ENCODE measurements at places on chromosomes 3 and 15.

- DNase-seq, result no peak
These were observed 108.6 kb upstream of the DLG1 start for GRCh38 chr3:197407053-197407452.

- no peak for DNase-seq
These were observed 73.9 kb downstream of the ATP10A start for GRCh38 chr15:25789211-25789610.

GRCh38 chr3:12454816-12455121 lies 29.5 kb upstream of the TSEN2 start:
- no peak for DNase-seq

DNA sequence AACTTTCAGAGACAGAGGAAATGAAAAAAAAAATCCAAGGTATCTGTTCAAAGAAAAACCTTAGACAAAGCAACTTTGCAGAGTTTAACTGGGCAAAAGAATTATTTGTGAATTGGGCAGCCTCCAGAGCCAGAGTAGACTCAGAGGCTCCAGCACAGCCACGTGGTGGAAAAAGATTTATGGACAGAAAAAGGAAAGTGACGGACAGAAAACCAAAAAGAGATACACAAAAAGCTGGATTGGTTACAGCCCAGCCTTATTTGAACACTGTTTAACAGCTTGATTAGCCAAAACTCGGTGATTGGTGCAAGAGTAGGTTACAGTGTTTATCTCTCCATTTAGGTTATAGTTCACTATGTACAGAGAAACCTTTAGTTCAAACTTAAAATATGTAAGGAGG lies 23.7 kb upstream of the GPD1L start:
- no peak for DNase-seq

DNA sequence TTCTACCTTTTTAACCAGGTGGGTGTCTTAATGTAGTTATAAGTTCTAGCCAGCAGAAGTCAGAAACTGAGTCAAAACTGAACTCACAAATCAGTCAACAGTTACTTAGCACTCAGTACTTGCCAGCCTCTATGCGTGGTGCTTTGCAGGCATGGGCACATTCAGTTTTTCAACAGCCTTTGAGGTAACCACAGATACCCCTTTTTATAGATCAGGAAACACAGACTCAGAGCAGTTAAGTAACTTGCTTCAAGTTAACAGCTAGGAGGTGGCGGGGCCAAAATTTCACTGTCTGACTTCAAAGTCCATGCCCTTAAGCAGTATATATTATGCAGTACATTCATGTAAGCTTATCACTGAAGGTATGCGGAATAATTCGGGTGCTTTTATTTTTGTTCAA lies 139.4 kb downstream of the FHIT start:
- no peak for DNase-seq

DNA sequence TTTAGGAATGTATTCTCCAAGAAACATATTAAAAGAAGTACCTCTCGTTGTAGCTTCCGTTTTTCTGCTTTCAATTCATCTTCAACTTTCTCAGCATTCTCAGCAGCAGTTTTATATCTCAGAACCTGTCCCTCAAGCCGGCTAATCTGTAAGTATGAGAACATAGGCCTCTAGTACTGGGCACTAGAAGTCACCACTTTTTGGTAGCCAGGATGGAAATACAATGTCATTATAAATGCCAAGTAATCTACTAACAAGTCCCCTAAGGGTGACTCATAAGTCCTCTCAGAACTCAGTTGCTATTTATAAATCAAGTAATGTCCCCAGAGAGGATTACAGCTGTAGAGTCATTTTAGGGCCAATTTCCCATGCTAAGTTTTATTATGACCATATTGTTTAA lies 61.1 kb downstream of the MLH1 start:
- no peak for DNase-seq

DNA sequence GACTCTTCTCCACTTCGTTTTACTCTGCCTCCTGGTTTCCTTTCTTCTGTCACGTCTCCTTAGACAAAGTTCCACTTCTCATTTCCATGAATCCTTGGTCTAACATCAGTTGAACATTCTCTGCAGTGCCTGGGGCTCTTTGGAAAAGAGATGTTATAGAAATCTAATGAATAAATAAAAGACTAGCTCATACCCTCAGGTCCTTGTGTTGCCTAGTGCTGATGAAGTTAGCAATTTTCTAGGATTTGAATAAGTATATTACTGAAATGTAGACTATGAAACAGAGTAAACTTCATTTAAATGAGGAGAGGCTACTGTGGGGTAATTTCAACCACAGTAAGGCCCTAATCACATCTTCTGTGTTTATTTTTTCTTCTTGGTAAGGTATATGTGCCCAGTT lies 146.9 kb upstream of the CADPS start:
- DNase-seq, result no peak

DNA sequence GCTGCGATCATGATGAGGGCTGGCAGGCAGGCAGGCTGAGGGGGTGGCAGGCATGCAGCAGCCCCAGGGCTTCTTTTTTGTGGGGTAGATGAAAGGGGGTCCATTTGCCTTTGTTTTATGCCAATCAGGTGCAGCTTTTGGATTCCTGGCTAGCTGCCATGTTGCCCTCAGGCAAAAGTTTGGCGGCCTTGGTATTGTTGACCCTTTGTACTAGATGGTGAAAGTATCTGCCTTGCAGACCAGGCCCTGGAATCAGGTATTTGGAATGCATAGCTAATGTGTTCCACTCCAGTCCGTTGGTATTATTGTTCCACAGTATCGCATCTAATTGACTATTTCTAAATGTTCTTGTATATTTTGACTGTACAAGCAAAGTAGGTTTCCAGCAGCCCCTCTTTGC lies 35.0 kb downstream of the EEFSEC start:
- no peak for DNase-seq

DNA sequence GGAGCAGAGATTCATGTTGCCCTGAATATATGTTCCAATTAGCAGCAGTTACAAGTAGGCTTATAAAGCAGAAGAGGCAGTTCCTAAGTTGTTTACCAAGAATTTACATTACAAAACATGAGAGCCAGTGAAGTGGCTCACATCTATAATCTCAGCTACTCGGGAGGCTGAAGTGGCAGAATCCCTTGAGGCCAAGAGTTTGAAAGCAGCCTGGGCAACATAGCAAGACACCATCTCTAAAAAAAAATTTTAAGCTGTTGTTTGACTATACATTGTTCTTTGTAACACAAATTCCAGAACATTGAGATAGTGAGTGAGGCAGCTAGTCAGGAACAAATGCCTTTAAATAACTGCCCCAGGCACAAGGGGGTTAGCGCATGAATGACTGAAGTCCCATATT lies 10.3 kb upstream of the ZMAT3 start:
- no peak for DNase-seq

GRCh38 chr3:105253225-105253624 lies 113.5 kb upstream of the ALCAM start:
- DNase-seq, result no peak

GRCh38 chr15:68526269-68526668 lies 52.5 kb upstream of the CORO2B start:
- DNase-seq, result no peak

DNA sequence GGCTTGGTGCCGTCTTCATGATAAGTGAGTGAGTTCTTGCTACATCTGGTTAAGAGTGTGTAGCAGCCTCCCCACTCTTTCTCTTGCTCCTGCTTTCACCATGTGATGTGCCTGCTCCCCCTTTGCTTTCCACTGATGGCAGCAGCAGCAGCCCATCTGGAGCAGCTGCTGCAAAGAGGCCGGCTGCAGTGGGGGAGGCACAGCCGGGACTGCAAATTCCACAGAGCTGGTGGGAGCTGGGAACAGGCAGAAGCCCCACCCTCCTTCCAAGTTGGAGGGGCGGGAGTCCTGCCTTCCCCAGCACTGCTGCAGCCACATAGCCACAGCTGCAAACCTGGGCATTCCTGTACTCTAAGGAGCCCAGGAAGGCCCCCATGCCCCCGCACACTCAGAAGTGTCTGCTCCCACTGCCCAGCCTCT lies 62.8 kb upstream of the IMPG2 start:
- no peak for DNase-seq

DNA sequence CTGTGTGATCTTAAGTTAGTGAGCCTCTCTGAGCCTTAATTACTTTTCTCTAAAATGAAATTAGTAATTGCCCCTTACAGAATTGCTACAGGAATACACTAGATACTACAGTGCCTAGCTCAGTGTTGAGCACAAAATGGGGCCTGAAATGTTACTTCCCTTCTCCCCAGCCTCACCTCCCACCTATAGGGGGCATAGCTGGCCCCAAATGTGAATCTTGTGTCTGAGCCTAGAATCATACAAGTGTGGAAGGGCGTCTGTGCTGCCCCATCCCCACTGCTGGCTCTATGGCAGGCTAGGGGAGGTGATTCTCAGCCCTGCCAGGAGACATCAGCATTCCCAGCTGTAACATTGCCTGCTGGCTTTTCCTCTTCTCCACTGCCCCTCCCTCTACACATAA lies 42.7 kb downstream of the IFT122 start:
- DNase-seq, result no peak

GRCh38 chr3:53161450-53161819 lies 426 bp downstream of the PRKCD start:
- no peak for DNase-seq

- DNase-seq, result no peak
These were observed 493.9 kb upstream of the KCNMB2 start for GRCh38 chr3:178042376-178042775.

DNA sequence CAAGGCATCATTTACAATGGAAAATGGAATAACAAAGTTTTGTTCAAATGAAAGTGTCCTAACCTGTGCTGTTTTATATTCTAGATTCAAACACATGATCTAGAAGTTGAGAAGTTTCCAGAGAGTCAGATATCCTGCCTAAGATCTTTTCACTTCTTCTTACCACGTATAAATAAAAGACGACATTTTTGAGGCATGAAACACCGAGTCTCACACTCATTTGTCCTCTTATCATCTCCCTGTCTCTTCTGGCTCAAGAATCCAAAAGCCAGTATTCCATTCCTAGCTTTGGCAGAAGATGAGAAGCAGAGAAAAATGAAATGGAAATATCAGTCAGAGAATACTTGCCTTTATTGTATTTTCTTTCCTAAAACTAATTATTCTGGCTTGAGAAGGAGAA lies 738.6 kb upstream of the NR2F2 start:
- no peak for DNase-seq

GRCh38 chr3:51977446-51978142 lies 2.7 kb downstream of the ABHD14A start:
- no peak for DNase-seq

- no peak for DNase-seq
These were observed 453.8 kb upstream of the KCNMB2 start for GRCh38 chr3:178082326-178082906.

GRCh38 chr3:46873521-46873920 lies 4.0 kb upstream of the PTH1R start:
- no peak for DNase-seq

DNA sequence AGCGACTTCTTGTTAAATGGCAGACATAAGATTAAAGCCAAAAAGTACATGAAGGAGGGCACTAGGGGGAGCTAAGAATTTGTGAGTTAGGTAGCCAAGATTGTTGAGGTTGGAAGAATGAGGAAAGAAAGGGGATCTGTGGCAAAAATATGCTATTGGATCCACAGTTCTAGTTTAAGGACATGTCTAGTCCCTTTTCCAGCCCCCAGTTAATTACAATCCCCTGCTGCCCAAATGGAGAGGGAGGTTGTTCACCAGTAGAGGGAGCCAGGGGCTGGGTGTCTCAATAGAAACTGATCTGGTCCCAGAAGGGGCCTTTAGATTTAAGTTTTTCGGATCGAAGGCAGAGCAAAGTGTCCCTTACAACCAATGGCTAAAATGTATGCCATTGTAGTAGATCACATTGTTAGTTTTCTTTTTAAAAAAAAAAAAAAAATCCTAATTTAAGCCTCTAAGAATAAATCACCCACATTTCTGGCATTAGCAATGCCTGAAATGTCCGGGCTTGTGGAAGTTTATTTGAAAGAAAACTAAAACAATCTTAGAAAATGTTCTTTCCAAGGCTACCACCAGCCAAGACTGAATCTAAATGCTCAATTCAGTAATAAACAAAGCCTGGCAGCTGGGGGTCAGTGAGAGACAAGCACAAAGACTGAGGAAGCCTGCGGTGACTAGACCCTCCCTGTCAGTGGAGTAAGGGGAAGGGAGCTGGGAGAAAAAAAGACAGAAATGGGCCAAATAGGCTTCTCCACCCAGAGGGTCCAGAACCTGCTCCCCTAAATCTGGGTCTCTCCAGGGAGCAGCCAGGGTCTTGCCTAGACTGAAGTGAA lies 7.1 kb downstream of the COL8A1 start:
- no peak for DNase-seq

GRCh38 chr3:187336322-187336721 lies 31.9 kb upstream of the RTP4 start:
- DNase-seq, result no peak

DNA sequence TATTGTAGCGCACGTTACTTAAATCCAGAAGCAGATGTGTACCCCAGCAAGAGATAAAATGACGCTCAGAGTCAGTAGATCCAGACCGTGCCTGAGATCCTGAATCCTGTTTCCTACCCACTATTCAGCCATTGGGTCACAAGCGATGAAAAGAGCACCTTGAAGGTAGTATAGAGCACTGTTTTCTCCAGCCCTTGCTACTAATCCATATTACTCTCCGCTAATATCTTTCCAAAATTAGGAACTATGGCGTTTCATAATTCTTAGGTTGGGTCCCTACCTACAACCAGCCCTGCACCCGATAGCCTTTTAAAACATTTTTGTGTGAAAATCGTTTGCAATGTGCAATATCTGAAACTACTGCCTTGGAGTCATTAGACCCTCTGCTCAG lies 596 bp downstream of the BTD start:
- no peak for DNase-seq

- DNase-seq, result no peak
These were observed 14.3 kb upstream of the SPRED1 start for GRCh38 chr15:38238311-38238710.

DNA sequence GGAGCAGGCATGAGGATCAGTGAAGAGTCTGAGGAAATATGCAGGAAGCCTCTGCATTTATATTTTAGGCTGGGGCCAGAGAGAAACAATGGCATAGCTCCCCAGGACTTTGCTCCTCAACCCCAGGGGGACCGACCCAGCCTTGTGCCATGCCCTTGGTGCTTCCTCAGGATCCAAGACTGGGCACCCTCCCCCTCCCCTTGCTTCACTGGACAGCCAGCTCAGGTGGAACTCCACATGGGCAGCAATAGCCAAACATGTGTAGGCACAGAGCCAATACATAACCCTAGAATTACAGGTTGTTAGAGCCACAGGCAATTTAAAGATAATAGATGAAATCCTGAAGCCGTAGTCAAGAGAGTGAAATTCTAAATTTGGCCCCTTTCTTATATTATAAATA lies 73.0 kb upstream of the ETV5 start:
- DNase-seq, result no peak

- no peak for DNase-seq
These were observed 319.6 kb downstream of the AGBL1 start for GRCh38 chr15:86399041-86399954.

DNA sequence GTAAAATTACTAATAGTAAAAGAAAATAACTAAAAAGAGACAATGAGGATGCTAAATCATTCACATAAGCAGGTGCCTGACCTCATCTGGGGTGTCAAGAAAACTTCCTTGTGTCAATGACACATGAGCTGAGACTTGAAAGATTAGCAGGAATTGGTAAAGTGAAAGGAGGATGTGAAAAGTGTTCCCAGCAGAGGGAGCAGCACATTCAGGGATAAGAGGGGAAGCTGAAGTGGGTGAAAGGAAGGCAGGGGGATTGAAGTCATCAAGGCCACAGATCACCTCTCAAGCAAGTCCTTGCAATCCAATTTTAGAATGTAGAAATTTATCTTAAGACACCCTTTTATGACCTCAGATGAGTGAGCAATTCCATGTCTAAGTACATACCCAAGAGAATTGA lies 60.2 kb upstream of the ACP3 start:
- DNase-seq, result no peak
